Dorsolateral prefrontal cortex (tissue), 122 donors: ENCODE measurements at places on chromosomes 4 and X.

DNA sequence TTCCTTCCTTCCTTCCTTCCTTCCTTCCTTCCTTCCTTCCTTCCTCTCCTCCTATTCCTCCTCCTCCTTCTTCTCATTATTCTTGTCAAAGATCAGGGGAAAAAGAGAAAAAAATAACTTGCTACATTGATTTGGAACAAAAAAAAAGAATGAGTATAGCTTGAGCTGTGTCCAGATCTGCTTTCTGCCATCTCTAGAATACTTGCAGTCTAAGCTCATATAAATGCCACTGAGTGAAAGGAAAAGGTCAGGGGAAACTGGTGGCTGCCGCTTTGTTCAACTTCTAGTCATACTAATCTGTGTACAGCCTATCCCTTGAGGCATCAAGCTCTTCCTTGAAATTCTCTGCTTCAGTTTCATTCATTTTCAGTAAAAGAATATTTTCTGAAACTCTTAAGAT, 28.3 kb upstream of the EPHA5 start:
- DNase-seq: no peak

DNA sequence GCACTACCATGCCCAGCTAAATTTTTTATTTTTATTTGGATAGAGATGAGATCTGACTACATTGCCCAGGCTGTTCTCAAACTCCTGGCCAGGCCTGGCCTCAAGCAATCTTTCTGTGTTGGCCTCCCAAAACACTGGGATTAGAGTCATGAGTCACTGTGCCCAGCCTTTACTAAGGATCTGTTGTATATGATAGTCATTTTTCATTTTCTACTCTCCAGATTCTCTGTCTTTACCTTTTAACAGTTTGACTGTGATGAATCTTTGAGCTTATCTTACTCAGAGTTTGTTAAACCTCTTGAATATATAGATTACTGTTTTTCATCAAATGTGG, 161.8 kb downstream of the FNIP2 start:
- no peak for DNase-seq

GRCh38 chr4:180680305-180680704, 1562.9 kb upstream of the TENM3 start:
- DNase-seq: no peak

- DNase-seq: no peak
These were observed 373.6 kb upstream of the MAGEB2 start for GRCh38 chrX:29841750-29842149.

- DNase-seq: no peak
These were observed 343.6 kb downstream of the SPRY1 start for GRCh38 chr4:123740236-123740635.

DNA sequence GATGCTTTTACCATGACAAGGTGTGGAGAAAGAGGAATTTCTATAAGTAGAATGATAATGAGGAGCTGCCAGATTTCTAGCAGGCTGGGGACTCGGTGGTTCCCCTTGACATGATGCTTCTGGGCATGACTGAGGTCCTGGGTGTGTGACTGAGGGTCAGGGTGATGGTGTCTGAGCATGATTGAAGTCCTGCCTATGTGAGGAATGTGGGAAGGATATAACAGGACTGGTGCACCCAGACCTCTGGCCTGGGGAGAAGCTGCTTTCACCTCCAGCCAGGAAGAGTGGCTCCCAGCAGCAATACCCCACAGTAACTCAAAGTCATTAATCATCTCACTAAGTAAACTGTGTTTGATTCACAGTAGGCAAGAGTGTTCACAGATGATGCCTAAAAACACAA, 17.4 kb downstream of the SORBS2 start:
- no peak for DNase-seq

DNA sequence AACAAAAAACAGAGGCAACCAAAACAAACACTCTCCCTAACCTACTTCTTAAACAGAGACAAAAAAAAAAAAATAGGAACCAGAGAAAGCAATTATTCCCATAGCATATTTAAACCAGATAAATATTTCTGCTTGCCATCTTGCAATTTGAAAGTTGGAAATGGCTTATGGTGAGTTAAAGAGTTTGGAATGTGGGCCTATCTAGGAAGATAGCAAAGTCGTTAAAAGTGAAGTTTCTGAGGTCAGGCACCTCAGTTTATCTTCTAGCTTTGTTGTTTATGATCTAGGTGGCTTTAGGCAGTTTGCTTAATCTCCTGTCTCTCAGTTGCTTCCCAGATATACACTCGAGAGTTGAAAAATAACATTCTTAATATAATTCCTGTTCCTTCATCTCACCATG, 284.2 kb downstream of the KCNIP4 start:
- no peak for DNase-seq

GRCh38 chr4:80077639-80078038, 4.6 kb upstream of the ANTXR2 start:
- DNase-seq: no peak

DNA sequence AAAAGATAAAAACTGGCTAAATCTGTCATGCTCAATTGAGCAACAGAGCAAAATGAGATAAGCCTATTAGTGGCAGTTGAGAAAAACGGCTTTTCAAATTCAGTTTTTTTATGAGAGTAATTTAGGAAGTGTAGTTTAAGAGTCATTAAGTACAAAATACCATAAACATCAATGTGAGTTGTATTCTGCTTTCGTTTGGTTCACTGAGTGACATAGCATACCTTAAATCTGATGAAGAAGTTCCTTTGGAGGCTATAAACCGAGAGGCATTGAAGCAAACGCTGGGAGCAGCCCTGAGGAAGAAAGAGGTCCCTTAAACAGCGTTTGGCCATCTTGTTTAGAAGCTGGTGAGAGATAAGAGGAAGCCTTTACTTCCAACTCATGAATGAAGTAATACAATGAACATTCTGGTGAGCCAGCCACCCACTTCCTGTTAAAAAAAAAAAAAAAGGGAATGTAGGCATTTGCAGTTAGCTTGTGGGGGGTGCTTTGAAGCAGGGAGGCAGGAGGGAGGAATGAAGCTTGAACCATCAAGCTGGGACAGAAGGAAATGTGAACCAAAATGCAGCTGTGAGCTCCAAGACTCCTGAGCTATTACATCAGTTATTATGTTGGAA, 132.3 kb downstream of the ZNF330 start:
- no peak for DNase-seq

- no peak for DNase-seq
These were observed 209.3 kb upstream of the MAOA start for GRCh38 chrX:43446752-43447151.

DNA sequence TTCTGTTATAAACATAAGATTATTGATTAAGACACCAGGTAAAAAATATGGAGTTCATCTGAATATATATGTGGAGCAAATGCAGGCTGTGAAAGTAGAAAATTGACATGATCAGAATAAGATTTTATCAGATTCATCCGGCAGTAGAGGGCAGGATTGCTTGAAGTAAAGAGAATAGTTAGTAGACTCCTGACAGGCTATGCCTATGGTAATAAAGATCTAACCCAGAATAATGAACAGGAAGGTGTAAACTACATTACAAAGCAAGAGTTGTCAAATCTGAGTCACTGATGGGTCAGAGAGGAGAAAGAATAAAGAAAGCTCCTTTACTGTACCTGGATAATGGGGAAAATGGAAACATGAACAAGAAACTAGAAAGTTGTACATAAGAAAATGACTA, 20.8 kb upstream of the TMEM184C start:
- no peak for DNase-seq

DNA sequence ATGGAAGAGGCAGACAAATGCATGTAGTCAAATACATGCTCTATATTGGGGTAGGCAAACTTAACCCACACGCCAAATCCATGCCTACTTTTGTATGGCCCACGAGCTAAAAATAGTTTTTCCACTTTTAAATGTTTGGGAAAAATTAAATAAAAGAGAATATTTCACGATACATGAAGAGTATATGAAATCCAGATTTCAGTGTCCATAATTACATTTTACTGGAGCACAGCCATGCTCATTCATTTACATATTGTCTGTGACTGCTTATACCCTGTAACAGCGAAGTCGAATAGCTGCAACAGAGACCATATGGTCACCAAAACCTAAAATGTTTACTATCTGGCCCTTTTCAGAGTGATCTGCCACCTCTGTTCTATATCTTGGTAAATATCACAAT, 257.4 kb upstream of the NOCT start:
- DNase-seq: no peak

GRCh38 chr4:1720163-1720983, 750 bp downstream of the TMEM129 start:
- DNase-seq: no peak

GRCh38 chrX:30570505-30570904, 7.1 kb downstream of the TASL start:
- DNase-seq: no peak

- DNase-seq: no peak
These were observed 2.9 kb downstream of the CLOCK start for GRCh38 chr4:55543858-55544257.

GRCh38 chrX:55787727-55788126, 70.2 kb downstream of the RRAGB start:
- no peak for DNase-seq

- DNase-seq: no peak
These were observed 8.4 kb downstream of the TDO2 start for GRCh38 chr4:155911905-155912304.

- no peak for DNase-seq
These were observed 474.8 kb upstream of the SLIT2 start for GRCh38 chr4:19776929-19777328.

DNA sequence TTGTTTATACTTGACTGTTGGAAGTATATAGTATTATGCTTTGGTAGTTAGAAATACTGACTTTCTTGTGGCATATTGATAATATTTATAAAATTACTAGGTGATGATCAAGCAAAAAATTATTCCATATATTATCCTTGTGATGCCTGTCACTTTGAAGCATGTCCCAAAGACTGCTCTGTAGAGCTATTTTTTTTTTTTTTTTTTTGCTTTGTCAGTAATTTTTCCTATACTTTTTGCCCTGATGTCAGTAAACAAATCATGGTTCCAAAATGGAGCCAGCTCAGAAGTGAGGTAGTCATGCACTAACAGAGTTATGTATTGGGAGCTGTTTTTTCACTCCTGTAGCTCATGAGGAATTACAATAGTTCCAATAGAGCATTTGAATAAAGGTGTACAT, 11.2 kb downstream of the WWC2 start:
- no peak for DNase-seq

DNA sequence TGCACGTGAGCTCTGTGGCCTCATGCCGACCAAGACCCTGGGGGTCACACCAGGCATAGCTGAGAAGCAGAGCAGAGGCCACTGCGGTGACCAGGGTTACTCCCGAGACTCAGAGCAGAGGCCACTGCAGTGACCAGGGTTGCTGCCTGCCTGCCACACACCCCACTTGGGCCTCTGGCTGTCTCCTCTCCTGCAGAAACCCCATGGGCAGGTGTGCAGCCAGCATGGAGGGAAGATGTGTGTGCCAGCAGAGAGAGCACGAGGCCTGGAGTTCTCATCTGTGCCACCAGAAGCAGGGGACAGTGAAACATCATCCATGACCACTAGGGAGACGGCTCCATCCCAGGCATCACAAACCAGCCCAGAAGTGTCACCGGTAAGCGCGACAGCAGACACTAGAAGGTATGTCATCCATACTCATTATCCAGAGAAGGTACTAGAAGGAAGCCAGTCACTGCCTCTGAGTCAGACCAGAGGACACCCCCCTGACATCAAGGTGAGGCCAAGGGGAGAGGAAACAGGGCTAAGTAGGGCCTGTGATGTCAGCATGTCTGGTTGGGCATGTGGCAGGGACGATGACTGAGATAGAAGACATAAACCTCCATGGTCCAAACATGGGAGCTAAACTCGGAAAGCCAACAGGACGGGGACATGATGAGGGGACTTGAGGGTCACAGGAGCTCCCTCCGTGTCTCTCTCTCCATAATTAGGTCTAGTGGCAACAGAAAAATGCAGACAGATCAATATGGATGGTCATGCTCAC, 24.2 kb upstream of the SPON2 start:
- no peak for DNase-seq

DNA sequence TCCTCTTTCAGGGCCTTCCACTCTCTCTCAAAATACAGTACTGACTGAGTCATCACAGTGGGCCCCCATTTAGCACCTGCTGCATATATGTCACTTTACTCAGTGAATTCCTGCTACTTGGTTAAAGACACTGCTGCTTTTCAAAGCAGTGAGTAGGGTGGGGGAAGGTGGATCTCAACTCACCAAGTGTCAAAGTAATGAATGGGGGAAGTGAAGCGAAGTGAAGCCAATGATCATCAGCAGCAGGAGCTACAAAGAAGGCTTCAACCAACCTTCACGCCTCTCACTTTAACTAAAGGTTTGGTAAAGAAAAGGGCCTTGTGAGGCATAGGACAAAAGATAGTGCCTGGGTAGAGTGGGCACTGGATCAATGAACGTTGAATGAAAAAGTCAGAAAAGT, 424.1 kb downstream of the SMARCA1 start:
- no peak for DNase-seq

- DNase-seq: no peak
These were observed 51.6 kb downstream of the WDFY3 start for GRCh38 chr4:84914686-84915395.

DNA sequence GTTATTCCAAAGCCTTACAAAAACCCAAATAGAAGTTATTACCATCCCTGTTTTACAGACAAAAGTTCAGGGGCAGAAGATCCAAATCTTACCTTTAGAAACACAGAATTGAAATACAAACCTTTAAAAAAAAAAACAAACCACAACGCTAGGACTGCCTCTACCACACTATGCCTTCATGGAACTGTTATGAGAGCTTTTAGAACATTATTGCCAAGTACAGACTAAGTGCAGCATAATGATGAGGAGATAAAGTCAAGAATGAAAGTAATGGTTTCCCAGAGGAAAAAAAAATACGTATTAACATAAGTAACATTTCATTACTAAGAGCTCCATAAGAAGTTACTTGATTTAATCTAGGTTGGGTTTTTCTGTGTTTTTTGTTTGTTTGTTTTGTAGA, 34.3 kb downstream of the TSPAN5 start:
- DNase-seq: no peak

- DNase-seq: no peak
These were observed 24.7 kb downstream of the CYP2U1 start for GRCh38 chr4:107956011-107956410.

- DNase-seq: no peak
These were observed 813.7 kb downstream of the DMD start for GRCh38 chrX:32397562-32398216.

DNA sequence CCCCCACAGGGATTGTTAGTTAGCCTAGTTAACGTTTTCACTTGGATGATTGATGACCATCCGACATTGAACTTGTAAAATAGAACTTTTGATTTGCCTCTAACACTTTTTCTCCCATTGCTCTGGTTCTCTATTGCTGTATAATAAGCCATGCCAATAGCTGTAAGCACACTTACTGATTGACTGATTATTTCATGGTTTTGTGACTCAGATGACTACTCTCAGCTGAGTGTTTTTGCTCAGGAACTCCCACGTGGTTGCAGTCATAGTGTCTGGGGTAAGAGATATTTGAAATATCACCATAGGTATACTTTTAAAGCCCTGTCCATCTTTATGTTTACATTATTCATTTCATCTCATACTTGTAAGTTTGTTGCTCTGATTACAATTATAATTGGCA, 1285.5 kb downstream of the STIM2 start:
- DNase-seq: no peak

GRCh38 chr4:24126776-24127175, 236.9 kb upstream of the PPARGC1A start:
- no peak for DNase-seq
